Ovary (tissue), 10 donors: ENCODE measurements at places on chromosomes 1 and 21. TPM values are rescaled to one million over a fixed set of nuclear protein-coding genes. Genes with fewer than 3 reads are reported as not detected.

DNA sequence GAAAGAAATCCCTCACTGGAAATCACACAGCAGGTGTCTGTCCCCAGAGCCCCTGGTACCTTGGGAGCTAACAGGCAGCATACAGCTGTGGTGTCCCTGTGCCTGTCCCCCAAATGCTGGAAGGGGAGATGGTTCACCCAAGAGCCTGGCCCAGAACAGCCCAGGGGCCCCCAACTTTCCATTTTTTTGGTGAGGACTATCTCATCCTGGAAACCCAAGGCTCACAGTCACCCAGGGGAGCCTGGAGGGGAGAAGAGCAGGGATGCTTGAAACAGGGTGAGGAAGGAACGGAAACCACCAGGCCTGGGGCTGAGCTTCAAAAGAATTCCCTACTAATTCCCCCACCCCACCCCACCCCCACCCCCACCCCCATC, 3.6 kb downstream of the SDC3 start:
- H3K36me3 ChIP-seq, result no peaks in the 10 kb centered on the region
- peaks cover 15% of the 10 kb centered on the region for H3K4me1 ChIP-seq
- DNase-seq, result no peak
- H3K27me3 ChIP-seq, result no peaks in the 10 kb centered on the region

The FAM72D gene
- not detected for total RNA-seq

- no peaks in the 10 kb centered on the region for H3K27me3 ChIP-seq
- no peaks in the 10 kb centered on the region for H3K36me3 ChIP-seq
- H3K4me3 ChIP-seq, result no peak overlapping the region
- DNase-seq, result no peak
Measured at GRCh38 chr1:34268311-34268954, 91.7 kb downstream of the C1orf94 start.

GRCh38 chr1:239560921-239561320, 174.6 kb downstream of the CHRM3 start:
- DNase-seq, result no peak
- H3K27me3 ChIP-seq, result no peaks in the 10 kb centered on the region
- no peak overlapping the region for H3K4me3 ChIP-seq
- H3K36me3 ChIP-seq, result no peaks in the 10 kb centered on the region
- no peaks in the 10 kb centered on the region for H3K4me1 ChIP-seq

The CDC7 gene
- total RNA-seq, result 1.2 TPM

The PHACTR4 gene
- 37.7 TPM for total RNA-seq
